ENCODE measurements at places on chromosomes 1 and 21.

- DNase-seq: peak; percentile 69
Measured at GRCh38 chr1:243848858-243849420, 1.1 kb downstream of the AKT3 start.

DNA sequence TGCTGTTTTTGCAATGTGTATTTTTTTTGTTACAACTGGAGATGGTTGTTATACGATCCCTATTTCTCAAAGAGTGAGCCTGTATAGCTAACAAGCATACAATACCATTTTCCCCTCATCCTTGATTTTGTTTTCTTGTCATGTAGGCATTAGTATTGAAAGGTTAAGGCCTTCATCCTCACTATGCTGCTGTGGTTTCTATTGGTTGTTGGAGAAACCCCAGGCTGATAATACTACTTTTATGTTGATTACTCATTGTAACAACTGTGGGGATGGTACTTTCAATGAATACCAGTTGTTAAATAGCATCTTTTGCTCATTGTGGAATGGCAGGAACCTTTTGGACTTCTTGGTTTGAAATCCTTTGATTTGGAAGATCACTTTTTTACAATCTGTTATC, 39.0 kb upstream of the MACF1 start:
- DNase-seq: no peak

DNA sequence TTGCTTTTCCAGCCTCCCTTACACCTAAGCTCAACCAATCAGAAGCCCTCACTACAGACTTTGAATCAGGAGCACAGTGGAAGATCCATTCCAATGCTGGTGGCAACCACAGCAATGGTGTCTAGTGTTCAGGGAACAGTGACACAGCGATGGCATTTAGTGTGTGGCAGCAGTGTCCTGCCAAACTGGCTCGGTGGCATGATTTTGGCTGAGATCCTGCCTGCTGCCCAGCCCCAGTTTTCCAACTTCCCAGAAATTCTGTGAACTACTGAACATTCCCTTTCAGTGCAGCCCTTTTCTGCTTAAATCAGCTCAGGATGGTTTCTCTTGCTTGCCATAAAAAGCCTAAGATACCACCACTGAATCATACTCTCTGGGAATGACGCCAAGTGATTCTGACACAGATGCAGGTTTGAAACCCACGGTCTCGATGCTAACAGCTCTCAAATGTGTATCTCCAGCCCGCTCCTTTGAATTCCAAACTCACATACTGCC, 8.8 kb downstream of the ASAP3 start:
- DNase-seq: peak; percentile 34

GRCh38 chr1:225737161-225737560, 40.5 kb upstream of the SRP9 start:
- no peak for DNase-seq

DNA sequence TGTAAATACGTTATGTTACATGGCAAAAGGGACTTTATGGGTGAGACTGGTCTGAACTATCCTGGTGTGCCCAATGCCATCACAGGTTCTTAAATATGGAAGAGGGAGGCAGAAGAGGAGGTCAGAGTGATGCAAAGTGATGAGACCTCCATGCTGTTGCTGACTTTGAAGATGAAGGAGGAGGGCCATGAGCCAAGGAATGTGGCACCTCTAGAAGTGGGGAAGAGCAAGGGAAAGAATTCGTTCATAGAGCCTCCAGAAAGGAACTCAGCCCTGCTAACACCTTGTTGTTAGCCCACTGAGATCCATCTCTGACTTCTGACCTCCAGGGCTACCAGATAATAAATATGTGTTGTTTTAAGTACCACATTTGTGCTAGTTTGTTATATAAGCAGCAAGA, 462.0 kb downstream of the RPS6KC1 start:
- no peak for DNase-seq

DNA sequence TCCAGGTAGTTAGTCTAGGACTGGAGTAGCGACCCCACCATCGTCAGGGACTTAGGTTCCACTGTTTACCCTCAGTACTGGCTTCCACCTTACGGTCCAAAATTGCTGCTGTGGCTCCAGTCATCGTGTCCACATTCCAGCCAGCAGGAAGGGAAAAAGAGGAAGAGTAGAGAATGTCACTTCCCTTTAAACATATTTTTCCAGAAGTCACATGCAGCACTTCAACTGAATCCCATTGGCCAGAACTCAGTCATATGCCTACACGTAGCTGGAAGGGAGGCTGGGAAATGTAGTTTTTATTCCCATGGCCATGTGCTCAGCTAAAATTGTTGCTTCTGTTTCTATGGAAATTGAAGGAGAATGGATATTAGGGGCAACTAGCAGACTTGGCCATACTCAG, 84.1 kb upstream of the SELENON start:
- no peak for DNase-seq

DNA sequence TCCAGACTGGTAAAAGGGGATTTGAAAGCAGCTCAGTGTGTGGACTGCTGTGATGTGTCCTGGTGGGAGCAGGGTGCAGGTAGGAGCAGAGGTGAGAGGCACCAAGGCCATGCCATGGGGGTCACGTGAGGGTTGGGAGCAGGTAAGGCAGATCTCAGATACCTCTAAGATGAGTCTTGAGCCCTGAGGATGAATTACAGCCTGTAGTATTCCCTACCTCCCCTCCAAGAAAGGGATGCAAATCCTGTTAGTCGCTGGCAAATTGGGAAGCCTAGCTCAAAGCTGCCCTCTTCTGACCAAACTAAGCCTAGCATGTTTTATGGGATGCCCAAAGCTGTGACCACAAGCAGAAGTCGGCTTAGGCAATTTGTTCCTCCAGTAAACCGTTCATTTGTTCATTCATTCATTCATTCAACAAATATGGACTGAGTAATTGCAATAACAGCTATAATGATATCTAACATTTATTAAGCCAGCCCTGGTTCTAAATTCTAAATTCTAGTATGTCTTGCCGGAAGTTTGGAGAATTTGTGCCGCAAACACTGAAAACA, 3.9 kb upstream of the NUAK2 start:
- DNase-seq: no peak

DNA sequence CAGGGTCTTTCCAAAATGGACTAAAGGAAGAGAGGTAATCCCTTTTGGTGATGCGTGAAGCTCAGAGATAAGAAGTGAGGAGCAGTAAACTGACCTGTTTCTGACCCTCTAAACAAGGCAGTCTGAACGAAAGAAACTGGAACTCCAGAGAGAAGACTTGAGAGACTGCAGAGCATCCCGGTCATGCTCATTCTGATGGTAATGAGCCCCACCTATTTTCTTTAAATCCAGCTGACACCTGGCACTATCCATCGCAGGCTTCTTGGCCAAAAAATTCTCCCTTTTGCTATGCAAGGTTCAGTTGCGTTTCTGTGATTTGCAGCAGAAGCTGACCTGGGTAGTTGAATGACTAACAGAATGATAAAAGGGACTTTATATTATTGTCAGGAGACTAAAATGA, 105.9 kb upstream of the KCNK2 start:
- no peak for DNase-seq

GRCh38 chr21:18741954-18742353, 338.4 kb upstream of the TMPRSS15 start:
- DNase-seq: no peak

DNA sequence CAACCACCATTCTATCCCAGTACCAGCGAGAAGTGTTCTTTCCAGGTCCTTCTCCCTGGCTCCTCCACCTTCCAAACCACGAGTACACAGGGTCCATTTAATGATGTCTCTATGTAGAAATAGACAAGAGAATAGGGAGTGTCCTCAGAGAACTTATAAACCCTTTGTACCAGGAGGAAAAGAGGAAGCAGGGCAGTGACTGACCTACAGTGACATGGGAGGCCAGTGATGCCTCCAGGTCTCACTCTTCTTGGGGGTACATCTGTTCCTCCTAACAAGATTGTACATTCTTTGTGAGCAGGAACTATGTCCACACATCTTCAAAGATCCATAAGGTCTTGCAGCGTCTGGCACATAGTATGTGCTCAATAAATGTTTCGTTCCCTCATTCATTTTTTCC, 18.7 kb upstream of the FMOD start:
- DNase-seq: no peak

- DNase-seq: no peak
Measured at GRCh38 chr21:36169470-36170128, 13.0 kb downstream of the DOP1B start.

- no peak for DNase-seq
Measured at GRCh38 chr1:211537253-211537652, 41.7 kb downstream of the SLC30A1 start.

DNA sequence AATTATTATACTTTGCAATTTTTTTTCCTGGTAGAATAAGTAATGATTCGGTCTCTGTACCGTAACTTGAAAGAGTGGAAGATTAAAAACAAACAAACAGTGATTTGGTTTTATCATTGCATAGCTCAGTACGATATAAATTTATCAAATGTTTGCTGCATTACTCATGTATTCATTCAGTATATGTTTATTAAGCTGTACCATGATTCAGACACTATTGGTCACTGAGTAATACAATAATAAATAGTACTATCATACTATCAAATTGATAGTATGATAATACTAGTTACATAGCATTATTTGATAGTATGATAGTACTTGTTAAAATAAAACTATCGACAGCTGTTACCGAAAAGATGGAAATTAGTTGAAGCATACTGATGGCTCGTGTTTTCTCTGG, 12.1 kb downstream of the CENPF start:
- DNase-seq: no peak

DNA sequence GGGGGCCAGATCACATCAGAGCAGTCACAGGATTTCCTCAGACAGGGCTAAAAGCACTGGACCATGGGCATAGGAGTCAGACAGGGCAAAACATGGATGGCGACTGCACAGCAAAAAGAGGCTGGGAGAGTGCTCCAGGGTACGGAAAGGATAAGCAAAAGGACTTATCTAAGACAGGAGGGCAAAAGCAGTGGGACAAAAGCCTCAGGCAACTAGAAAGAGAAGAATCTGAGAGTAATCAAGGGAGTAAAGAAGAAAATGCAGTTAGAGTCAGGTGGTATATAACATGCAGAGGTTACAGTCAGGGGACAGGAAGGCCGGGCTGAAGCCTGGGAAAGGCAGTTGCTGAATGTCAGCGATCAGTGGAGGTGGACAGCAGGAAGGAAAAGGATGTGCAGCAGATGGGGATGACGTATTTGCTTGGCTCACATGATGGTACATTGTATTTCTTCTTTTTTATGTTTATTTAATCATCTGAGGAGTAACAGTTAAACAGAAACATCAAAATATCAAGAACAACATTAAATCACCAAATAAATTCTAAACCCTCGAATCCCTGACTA, 63.1 kb upstream of the CNN3 start:
- no peak for DNase-seq

- no peak for DNase-seq
Measured at GRCh38 chr1:205585835-205586785, 45.7 kb downstream of the ELK4 start.

DNA sequence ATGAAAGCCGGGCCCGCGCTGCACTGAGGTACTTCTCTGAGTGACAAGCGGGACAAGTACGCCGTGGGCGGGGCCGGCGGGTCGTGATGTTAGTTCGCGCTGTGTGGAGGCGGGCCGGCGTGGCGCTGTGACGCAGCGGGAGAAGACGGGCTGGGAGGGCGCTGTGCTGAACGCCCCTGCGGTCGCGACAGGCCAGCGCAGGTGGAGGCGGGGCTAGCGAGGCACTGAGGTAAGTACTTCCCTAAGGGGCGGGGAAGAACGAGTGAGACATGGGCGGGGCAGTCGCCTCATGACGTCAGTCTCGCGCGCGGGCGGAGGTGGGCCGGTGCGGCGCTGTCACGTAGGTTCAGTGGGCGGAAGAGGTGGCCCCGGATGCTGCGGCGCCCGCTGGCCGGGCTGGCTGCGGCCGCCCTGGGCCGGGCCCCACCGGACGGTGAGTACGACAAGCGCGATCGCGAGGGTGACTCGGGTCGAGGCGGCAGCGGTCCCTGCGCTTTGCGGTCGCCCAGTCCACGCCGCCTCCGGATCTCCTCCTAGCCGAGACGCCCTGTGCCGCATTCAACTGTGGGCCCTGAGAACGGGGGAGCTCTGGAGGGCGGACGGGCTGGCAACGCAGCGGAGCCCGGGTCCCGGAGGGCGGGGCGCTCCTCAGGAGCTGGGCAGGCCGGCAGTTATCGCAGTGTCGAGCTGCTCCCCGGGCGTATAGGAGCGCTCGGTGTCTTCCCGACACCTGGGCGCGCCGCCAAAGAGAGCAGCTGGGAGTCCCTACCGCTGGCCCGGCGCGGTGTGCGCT, at the start of gene GUK1:
Gene GUK1 (plus strand): TSS at position 349 of the 793 bp plus-strand sequence. CDS start 24 bp downstream, at position 373.
- peak; percentile 99 for DNase-seq

- DNase-seq: no peak
Measured at GRCh38 chr1:103327054-103327719, 198.3 kb upstream of the RNPC3 start.

DNA sequence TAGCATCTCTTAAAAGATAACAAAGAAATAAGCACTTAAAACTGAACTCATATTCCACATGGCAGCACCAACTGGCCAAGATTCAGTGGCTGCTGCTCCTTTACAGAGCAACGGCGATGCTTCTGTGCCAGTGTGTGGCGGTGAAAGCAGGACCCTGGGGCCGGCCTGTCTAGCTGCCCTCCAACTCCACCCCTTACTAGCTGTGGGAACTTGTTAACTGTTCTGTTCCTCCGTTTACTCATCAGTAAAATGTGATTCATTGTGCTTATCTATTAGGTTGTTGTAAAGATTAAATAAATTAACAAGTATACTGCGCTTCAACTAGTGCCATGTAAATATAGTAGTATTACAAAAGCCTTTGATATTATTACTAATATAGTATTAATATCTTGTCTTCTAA, 133.2 kb downstream of the GDAP2 start:
- no peak for DNase-seq

- no peak for DNase-seq
Measured at GRCh38 chr1:109304226-109304920, 2.4 kb downstream of the MYBPHL start.

- no peak for DNase-seq
Measured at GRCh38 chr1:59063501-59063900, 233.4 kb upstream of the FGGY start.

GRCh38 chr1:203267347-203267846, 37.9 kb upstream of the BTG2 start:
- DNase-seq: peak; percentile 89

GRCh38 chr1:236063919-236064673, 794 bp downstream of the NID1 start:
- peak; percentile 77 for DNase-seq

GRCh38 chr21:45098867-45099266, 24.5 kb downstream of the ADARB1 start:
- no peak for DNase-seq

DNA sequence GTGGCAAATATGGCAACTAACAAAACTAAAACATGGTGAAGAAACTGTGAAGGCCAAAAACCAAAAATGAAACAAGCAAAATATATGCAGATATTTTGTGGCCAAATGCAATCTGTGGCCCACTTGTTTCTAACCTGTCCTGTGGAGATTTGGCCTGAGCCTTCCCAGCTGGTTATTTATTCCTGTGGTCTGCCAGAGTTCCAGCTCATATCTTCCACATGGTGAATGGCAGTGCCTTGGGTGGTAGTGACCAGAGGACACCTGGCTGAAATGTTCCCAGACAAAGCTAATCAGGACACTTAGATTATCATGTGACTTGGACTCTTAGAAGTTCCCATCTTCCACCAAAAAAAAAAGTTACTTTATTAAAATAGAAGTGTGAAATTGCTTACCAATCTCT, 39.7 kb downstream of the RNASEL start:
- no peak for DNase-seq

Measured in ovary (tissue), 10 donors.